HT1080 (cell line): ENCODE measurements at places on chromosomes 4 and X. TPM values are rescaled to one million over a fixed set of nuclear protein-coding genes. Genes with fewer than 3 reads are reported as not detected.

DNA sequence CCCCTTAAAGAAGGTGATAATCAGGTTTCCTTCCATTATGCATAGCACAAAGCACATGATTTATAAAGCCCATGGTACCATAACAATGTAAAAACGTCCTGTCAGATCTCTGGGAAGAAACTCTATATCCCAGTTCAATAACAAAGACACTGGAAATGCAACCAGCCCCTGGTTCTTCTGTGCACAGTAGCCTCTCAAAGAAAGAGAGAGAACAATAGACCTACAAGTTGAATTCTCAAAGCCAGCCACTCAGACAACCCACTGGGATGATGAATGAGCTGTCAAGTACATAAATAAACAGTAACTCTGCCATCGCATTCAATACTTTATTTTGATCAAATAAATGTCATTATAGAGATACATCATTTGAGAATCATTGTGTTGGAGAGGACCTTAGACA, 400.1 kb upstream of the CPEB2 start:
- no peak for DNase-seq

DNA sequence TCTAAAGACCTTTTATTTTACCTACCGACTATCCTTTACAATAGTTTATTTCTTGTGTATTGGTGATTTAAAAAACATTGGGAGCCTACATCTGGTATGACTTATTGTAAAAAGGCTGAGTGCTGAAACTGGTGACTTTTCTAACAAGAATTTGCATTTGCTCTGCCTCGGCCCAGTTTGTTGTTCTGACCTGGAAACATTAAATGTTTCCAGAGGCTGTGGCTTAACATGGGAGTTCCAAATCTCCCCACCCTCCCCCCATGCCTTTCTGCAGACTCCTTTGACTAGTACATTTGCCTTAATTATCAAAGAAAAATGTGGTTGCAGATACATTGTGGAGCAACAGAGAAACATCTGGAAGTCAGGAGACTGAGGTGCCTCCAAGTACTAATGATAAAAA, 39.8 kb downstream of the SPCS3 start:
- no peak for DNase-seq

DNA sequence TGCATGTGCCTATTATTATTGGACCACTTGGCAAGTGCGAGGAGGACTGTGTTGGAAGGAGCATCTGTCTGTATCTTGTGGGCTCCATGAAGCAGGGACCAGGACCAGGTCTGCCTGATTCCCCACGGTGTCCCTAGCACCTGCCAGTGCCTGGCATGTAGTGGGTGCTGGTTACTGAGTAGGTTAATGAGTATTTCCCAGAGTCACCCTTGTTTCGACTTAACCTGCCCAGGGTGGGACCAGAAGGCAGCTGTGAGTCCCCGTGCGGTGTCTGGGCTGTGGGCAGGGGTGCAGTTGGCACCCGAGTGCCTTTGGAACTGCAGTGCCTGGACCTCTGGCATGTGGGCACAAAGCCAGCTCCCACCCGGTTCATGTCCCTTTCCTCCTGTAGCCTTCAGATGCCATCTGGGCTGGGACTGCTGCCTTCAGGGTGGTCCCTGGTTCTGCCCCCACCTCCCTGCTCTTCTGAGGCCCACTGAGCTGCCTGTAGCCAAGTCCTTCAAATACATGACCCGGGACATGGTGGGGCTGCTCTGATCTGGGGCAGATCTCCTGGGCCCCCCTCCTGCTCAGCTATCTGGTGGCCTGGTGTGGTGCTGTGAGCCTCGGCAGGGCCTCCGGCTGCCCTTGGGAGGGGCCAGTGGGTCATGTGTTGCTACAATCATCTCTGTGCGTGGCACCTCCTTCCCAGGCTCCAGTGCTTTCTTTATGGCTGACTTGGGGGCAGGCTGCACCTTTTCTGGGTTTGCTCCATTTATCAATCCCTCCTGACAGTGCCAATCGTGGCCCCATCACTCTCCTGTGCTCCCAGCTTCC, 53.0 kb upstream of the SORCS2 start:
- DNase-seq: no peak

GRCh38 chr4:105714071-105714521, 5.5 kb downstream of the GSTCD start:
- DNase-seq: no peak

DNA sequence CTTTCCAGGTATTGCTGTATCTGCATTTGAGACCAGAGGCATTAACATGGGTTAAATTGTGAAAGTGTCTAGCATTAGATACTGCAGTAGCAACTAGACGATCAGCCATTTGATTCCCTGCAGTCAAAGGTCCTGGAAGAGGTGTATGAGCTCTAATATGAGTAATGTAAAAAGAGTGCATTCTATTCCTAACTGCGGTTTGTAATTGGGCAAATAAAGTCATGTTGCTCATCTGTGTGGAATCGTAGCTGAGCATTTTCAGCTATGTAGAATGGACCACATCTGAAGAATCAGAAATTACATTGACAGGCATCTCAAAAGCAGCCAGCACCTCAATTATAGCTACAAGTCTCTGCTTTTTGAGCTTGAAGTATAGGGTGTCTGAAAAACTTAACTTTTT, 157.6 kb downstream of the ZNF518B start:
- peak; percentile 63 for DNase-seq

The KCNIP4 gene
- total RNA-seq: not detected in 2 replicates

The APELA gene
- total RNA-seq: not detected in 2 replicates
